ENCODE measurements at places on chromosomes 1 and 21. TPM values are rescaled to one million over a fixed set of nuclear protein-coding genes. Genes with fewer than 3 reads are reported as not detected.

The C1orf216 gene
- 12.0 TPM for total RNA-seq

The MTARC2 gene
- 9.1 TPM for total RNA-seq

The KRTAP19-8 gene
- total RNA-seq: not detected

The RXFP4 gene
- total RNA-seq: not detected

The OR14K1 gene
- not detected for total RNA-seq

The NUF2 gene
- 33.1 TPM for total RNA-seq

The ARPC5 gene
- 135 TPM for total RNA-seq

The CDC20 gene
- total RNA-seq: 128 TPM

The AMY1B gene
- not detected for total RNA-seq

The FMO5 gene
- total RNA-seq: 1.0 TPM

The CADM3 gene
- total RNA-seq: not detected

The F13B gene
- not detected for total RNA-seq

The HSD3B1 gene
- total RNA-seq: not detected

The AXDND1 gene
- 0.64 TPM for total RNA-seq

The ITGB2 gene
- total RNA-seq: 0.42 TPM

The S100B gene
- not detected for total RNA-seq

The RPE65 gene
- total RNA-seq: not detected

The KRTAP21-2 gene
- total RNA-seq: not detected

The CATSPERE gene
- 0.49 TPM for total RNA-seq

The ITLN1 gene
- total RNA-seq: 0.54 TPM

The TRNP1 gene
- total RNA-seq: 277 TPM

The PTPRU gene
- total RNA-seq: 54.5 TPM

The GJA9 gene
- 0.56 TPM for total RNA-seq

The SIK1 gene
- 19.7 TPM for total RNA-seq

The TTC39A gene
- 18.8 TPM for total RNA-seq

The TFF2 gene
- not detected for total RNA-seq

The OR2L2 gene
- not detected for total RNA-seq

The LEPR gene
- 2.1 TPM for total RNA-seq

The GRIK3 gene
- not detected for total RNA-seq

The ZFP69 gene
- 2.9 TPM for total RNA-seq

The SPATA45 gene
- total RNA-seq: 0.80 TPM

The PRRX1 gene
- total RNA-seq: 1.8 TPM

The IL10 gene
- not detected for total RNA-seq

The SLC1A7 gene
- not detected for total RNA-seq

The IVL gene
- total RNA-seq: 1.9 TPM

The C4BPA gene
- total RNA-seq: 1.0 TPM

The PTGS2 gene
- 78.2 TPM for total RNA-seq

The LCK gene
- 0.88 TPM for total RNA-seq

The OR2L3 gene
- not detected for total RNA-seq

The ID3 gene
- 30.2 TPM for total RNA-seq

The ZBTB37 gene
- total RNA-seq: 10.9 TPM

The OLFML3 gene
- not detected for total RNA-seq

The FAM110D gene
- total RNA-seq: not detected

The MAST2 gene
- 31.4 TPM for total RNA-seq

The SYTL1 gene
- total RNA-seq: 16.5 TPM

The CELA2B gene
- total RNA-seq: not detected

The NBL1 gene
- 100 TPM for total RNA-seq

The HFM1 gene
- not detected for total RNA-seq

The RIIAD1 gene
- not detected for total RNA-seq

The CDK11B gene
- total RNA-seq: 24.9 TPM

The PDZK1IP1 gene
- total RNA-seq: 231 TPM
